Omental fat pad (tissue), 4 donors: ENCODE measurements at places on chromosomes 1 and 21. TPM values are rescaled to one million over a fixed set of nuclear protein-coding genes. Genes with fewer than 3 reads are reported as not detected.

The CYYR1 gene
- 14.3 TPM for total RNA-seq

The RGS4 gene
- 3.2 TPM for total RNA-seq

GRCh38 chr1:54118704-54119103, 34.1 kb downstream of the CDCP2 start:
- DNase-seq = no peak

DNA sequence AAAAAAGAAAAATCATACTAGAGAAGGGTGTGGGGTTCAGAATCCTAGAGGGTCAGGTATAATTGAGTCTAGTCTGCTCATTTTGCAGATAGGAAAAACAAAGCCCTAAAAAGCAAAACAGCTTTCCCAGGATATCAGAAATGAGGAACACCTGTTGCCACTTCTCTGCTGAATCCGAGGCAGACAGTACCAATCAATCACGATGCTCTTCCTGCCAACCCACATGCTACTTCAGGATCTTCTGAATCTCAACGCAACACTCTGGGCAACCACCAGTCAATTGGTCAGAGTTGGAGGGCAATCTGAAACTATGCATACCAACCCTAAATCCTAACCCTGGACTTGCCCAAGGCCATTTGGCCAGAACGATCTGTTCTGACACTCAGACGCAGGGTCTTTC, 128.3 kb downstream of the EPHB2 start:
- no peak for DNase-seq

GRCh38 chr1:172742599-172743500, 83.9 kb downstream of the FASLG start:
- DNase-seq = no peak

The PRKACB gene
- 18.7 TPM for total RNA-seq

DNA sequence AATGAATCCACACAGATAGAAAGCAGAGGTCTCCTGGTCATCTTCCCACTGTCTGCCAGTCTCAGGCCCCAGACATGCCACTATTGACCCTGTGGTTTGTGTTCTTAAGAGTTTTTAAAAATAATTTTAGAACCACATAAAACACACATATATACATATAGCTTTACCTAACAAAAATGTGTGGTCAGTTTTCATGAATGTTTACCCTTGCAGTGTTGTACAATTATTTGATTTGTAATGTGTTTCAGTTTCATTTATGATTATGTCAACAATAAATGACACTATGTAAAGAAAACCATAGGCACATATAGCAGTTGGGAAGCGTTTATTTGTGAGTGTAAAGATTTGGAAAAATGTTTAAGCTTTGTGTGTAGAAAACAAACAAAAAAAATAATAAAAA, 17.1 kb downstream of the CHAF1B start:
- no peak for DNase-seq

- no peak for DNase-seq
These were observed 86.4 kb downstream of the PAX7 start for GRCh38 chr1:18716785-18717678.

GRCh38 chr1:55943012-55943411, 636.4 kb downstream of the PLPP3 start:
- no peak for DNase-seq

The PI4KB gene
- 80.4 TPM for total RNA-seq

GRCh38 chr1:106223213-106223612, 833.3 kb upstream of the PRMT6 start:
- no peak for DNase-seq

GRCh38 chr1:95953015-95953414, 719.0 kb downstream of the RWDD3 start:
- DNase-seq = no peak

GRCh38 chr1:78715181-78715661, 65.6 kb downstream of the IFI44 start:
- no peak for DNase-seq

DNA sequence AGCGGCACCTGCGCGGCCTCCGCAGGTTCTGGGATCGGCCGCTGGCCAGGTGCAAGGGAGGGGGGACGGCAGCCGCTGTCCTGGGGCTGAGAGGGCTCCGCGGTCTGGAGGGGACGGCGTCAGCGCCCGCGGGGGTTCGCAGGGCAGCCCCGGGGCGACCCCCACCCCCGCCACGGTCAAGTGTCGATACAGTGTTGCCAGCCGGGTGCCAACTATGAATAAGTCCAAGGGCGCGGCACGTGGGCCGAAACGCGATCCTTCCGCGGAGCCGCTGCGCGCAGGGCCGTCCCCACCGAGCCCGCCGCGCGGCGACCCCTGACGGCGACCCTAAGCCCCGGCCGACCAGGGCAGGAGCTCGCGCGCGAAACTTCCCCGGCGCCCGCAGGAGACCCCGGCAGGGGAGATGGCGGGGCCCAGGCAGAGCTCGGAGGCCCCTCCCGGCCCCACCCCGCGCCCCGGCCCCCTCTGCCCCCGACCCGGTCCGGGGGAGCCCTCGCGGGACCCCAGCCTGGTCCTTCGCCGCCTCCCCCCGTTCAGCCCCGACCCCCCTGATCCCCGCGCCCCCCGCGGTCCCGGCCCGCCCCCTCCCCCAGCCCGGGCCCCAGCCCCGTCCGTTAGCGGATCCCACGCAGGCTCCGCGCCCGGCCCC, 586 bp upstream of the AGPAT3 start:
- no peak for DNase-seq

DNA sequence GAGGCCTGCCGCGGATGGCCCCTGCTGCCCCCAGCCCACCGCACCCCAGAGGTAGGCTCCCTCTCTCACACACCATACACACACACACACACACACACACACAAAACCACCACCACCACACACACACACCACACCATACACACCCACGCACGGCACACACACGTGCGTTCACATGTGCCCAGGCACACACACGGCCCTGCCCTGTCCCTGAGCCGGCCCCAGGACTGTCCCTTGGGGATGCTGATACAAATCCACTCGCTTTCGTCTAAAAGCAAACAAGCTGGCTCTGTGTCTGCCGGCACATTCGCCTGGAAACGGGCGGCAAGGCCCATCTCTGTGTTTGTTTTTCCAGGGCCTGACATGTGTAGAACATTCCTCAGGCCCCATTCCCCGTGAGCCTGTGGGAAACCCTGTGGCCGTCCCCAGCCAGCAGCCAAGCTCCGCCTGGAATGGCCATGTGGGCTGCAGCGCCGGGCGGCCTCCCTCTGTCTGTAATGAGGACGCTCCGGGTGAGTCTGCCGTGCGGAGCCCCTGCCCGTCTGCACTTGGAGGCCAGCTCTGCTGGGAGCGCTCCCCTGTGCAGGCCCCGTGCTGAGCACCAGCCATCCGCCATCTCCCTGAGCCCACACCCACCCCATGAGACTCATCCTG, 67.4 kb downstream of the DMRTB1 start:
- DNase-seq = no peak

GRCh38 chr1:54111624-54112023, 41.2 kb downstream of the CDCP2 start:
- no peak for DNase-seq

- no peak for DNase-seq
These were observed 45.3 kb upstream of the EDN2 start for GRCh38 chr1:41529621-41530395.

- no peak for DNase-seq
These were observed 57.4 kb downstream of the LRRC8D start for GRCh38 chr1:89878256-89878655.

DNA sequence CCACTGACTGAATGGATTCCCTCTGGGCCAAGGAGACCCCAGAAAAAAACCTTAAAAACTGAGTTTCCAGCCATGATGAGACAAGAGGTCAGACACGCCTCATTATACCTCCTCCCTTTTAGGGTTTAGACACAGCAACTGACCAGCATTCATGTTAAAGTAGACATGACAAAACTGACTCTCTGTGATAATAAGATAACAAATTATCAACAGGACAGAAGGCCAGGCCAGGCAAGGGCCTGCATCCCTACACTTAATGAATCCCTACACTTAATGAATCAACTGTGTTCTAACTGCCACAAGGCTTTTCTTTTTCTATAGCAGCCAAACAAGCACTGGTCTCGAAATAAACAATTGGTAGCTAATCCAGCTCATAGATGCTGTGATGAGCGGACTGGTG, 33.3 kb upstream of the FAM89A start:
- DNase-seq = no peak

The LMOD1 gene
- total RNA-seq = 30.2 TPM

- DNase-seq = no peak
These were observed 29.2 kb downstream of the POFUT2 start for GRCh38 chr21:45258466-45258865.

- DNase-seq = no peak
These were observed 17.8 kb upstream of the PTGFR start for GRCh38 chr1:78472851-78473496.

GRCh38 chr1:165633614-165634013, 2.6 kb downstream of the MGST3 start:
- DNase-seq = no peak

DNA sequence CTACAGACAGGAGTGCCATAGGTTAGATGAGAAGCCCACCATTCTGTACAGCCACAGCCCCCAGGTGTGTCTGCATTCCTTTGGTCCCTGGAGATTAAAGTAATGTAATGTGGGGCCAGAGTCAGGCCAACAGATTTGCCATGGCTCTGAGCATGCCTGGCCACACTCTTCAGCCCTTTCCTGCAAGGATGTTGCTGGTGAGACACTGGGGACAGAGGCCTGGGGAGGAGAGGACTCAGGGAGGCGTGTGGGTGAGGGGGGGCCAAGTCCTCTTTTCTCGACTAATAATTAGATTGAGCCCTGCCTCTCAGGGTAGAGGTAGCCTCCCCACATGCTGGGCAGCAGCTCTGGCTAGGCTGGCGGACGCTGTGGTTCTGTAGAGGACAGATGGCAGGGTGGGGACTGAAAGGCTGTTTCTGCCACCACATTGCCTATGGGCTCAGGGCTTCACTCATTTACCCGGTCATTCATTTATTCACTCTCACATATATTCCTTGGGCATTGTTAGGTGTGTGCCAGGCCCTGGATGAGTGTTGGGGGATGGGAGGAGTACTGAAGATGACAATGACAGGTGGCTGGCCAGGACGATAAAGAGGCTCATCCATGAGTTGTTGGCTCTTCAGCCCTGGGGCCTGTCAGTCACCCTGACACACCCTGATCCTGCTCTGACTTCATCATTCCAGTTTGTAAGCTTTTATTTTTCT, 7.1 kb upstream of the PRCC start:
- DNase-seq = no peak

The ELOVL1 gene
- 56.4 TPM for total RNA-seq

The CCT3 gene
- 196 TPM for total RNA-seq

- DNase-seq = no peak
These were observed 16.7 kb downstream of the RAB3B start for GRCh38 chr1:51973587-51974474.

DNA sequence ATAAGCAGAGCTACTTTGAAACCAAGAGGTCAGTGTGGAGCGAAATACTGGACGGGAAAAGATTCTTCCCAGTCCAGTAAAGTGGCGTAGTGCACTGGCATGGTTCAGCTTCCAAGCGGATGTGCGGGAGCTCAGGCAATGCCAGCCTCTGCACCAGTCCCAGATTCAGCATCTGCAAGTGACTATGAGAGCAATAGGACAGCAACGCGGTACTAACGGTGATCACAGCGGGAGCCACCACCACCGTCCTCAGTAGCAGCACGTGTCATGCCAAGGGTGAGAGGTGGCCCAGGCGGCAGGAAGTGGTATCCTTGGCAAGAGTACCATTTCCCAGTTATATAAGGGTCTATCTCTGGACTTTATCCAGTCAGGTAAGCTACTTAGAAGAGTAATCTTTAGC, 17.8 kb downstream of the PLD5 start:
- DNase-seq = no peak

The KLHDC8A gene
- not detected for total RNA-seq

DNA sequence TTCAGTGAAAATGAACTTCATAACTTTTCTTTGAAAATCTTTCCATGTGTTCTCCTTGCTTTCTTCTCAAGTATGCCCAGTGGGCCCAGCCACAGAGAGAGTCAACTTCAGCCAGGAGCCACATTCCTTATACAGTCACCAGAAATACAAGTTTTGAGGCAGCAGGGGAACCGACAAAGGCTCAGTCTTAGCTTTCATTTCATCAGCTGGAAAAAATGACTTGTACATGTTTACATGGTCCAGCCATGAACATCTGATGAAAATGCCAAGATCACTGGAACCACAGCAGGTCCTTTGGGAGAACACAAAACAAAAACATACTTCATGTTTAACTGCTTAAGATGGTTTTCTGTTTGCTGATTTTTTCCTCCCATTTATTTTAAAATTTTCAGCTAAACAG, 72.5 kb downstream of the SYDE2 start:
- DNase-seq = no peak

DNA sequence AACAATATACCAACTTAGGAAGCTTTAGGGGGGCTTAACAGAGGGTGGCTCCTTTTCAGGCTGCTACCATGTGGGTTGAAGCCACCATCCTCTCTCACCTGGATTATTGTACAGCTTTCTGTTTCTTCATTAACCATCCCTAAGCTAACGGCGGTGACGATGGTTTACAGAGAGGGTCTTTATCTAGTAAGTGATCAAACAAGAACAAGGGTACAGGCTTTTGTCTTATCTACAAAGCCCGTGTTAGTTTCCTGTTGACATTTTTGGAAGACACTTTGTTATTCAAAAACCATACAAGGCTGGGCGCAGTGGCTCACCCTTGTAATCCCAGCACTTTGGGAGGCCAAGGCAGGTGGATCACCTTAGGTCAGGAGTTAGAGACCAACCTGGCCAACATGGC, 20.4 kb downstream of the SLC25A33 start:
- DNase-seq = no peak

The VWA5B1 gene
- total RNA-seq = not detected

The WNT3A gene
- total RNA-seq = not detected

- no peak for DNase-seq
These were observed 12.9 kb downstream of the NRIP1 start for GRCh38 chr21:15051644-15052458.

DNA sequence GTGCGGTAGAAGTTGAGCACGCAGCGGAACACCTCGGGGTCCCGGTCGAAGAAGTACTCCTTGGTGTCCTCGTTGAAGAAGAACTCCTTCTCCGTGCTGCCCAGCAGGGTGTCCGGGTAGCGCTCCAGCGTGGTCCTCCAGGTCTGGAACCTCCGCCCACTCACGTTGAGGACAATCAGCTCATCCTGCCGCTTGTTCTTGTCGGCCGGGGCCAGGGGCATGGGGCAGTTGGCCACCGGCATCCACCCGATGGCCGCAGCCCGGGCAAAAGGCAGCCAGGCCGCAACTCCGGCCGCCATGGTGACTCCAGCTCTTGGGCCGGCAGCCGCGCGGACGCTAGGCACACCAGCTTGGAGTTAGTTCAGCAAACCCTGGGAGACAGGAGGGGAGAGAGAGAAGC, 7.0 kb downstream of the KCND3 start:
- DNase-seq = no peak

GRCh38 chr1:20187813-20188454, 1.6 kb upstream of the PLA2G2C start:
- no peak for DNase-seq

The OPRD1 gene
- total RNA-seq = not detected

DNA sequence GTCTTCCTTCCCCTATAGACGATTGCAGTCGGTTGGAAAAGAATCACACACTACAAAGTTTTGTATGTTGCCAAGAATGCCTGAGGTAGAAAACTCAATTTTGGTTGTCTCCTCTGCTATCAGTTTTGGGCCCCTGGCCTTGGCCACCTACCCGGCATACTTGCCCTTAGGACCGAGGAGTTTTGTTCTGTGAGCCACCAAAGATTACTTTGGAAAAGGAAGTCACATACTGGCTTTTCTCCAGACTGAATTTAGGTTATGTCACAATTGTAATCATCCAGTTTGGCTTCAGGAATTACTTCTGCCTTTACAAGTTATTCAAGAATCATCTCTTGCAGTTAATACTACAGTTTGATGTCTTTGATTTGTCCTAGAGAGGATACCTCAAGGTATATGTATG, 71.4 kb downstream of the RGL1 start:
- DNase-seq = no peak

- DNase-seq = no peak
These were observed 70.0 kb downstream of the NVL start for GRCh38 chr1:224259986-224260385.
